ENCODE measurements at places on chromosomes 13 and 19. TPM values are rescaled to one million over a fixed set of nuclear protein-coding genes. Genes with fewer than 3 reads are reported as not detected.

DNA sequence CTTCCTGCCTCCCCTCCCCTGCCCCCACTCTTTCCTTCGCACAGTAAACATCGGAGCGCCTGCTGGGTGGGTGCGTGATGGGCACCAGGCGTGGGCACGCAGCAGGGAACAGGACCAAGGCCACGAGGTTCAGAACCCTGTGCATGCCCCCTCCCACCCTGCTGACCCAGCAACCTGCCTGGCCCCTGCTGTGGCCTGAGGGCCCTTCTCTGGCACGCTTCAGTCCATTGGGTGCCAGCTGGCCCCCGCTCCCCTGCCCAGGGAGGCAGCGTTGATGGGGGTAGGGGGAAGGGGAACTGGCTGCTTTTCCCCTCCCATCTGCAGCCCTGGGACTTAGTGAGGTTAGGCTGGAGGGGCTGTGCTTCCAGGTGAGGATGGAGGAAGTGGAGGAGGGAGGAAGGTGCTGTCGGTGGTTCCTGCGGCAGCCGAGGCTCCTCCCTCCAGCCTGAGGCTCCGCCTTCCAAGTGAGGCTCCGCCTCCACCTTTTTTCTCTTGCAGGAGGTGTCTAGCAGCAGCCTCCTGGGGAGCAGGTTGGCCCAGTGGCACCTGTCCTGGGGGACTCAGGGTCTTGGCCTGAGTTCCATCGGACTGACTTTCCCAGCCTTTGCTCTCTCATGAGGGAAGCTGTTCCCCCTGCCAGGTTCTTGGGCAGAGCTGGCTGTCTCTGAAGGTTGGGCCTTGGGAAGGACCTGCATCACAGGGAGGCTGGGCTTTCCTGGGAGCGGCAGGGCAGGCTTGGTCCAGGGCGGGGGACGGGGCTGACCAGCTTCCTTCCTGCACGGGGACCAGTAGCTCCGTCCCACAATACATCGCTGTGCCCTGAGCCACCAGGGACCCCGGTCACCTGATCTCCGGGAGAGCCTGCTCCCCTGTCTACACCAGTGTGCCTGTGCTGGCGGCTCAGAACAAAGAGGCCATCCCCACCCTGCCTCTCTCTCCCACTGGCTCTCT is 7.3 kb downstream of the PIAS4 start:
- H3K27me3 ChIP-seq, result peaks cover 6% of the 10 kb centered on the region
- no peak overlapping the region for H3K4me3 ChIP-seq
- H3K36me3 ChIP-seq, result no peaks in the 10 kb centered on the region
- peak overlapping the region; percentile 68 for H3K27ac ChIP-seq

GRCh38 chr19:639253-640160 is at the start of gene FGF22:
TSS of gene FGF22 (plus strand) at chr19:639879. CDS start at chr19:639926, 47 bp downstream.
- peaks cover 3% of the 10 kb centered on the region for H3K27me3 ChIP-seq
- DNase-seq, result peak; percentile 98
- no peaks in the 10 kb centered on the region for H3K36me3 ChIP-seq

DNA sequence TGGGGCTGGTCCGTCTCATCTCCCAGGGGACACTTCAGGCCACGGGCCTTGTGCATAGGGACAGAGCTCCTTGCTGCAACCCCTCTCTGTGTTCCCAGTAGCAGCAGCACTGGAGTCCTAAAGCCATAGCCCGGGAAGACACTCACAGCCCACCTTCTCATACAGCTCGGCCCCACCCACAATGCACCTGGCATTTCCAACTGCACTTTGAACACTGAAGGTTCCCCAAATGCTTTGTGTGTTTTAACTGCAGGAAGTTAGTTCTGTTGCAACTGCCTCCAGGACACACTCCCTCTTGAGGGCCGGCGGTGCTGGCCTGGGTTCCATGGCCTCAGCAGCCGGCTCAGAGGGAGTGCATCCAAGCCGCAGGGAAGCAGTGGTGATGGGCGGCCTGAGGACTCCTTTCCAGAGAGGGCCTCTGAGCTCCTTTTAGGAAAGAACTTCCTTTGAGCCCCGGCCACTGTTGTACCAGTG is 22.7 kb upstream of the TMEM255B start:
- DNase-seq, result no peak
- no peak overlapping the region for H3K4me3 ChIP-seq
- H3K36me3 ChIP-seq, result no peaks in the 10 kb centered on the region

DNA sequence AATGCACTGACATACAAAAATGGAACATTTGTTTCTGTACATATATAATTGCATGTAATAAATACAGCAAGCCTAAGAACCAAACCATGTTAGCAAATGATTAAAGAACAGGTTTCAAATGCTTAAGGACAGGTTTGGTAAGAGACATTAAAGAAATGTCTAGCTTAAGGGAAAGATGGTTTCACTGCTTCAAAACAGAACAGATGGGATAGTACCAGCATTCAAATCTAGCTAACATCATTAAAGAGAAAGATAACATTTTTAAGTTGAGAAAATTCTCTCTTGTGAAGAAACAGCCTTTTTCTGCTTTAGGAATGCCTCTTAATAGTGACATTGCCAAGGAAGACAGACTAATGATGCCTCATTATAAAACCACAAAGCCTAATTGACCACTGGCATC is 52.5 kb upstream of the DOCK9 start:
- H3K4me1 ChIP-seq, result no peaks in the 10 kb centered on the region
- H3K27me3 ChIP-seq, result peaks cover 4% of the 10 kb centered on the region
- H3K36me3 ChIP-seq, result no peaks in the 10 kb centered on the region
- H3K4me3 ChIP-seq, result no peak overlapping the region
- H3K27ac ChIP-seq, result no peak overlapping the region
- no peak for DNase-seq

- H3K36me3 ChIP-seq, result no peaks in the 10 kb centered on the region
- H3K4me3 ChIP-seq, result no peak overlapping the region
- H3K27me3 ChIP-seq, result no peaks in the 10 kb centered on the region
- peaks cover 11% of the 10 kb centered on the region for H3K4me1 ChIP-seq
- DNase-seq, result no peak
- no peak overlapping the region for H3K27ac ChIP-seq
Observed at GRCh38 chr13:94173312-94173854, 306.1 kb downstream of the DCT start.

GRCh38 chr19:54535601-54536000 is 33.0 kb downstream of the LAIR2 start:
- H3K27me3 ChIP-seq, result peaks cover 5% of the 10 kb centered on the region
- H3K36me3 ChIP-seq, result no peaks in the 10 kb centered on the region
- no peak overlapping the region for H3K4me3 ChIP-seq
- no peaks in the 10 kb centered on the region for H3K4me1 ChIP-seq
- no peak overlapping the region for H3K27ac ChIP-seq
- no peak for DNase-seq

Gene KLK11
- not detected for total RNA-seq

Gene SMAD9
- 43.6 TPM for total RNA-seq

Measured in glutamatergic neuron (in vitro differentiated cells).